ENCODE measurements at places on chromosomes 3 and 15. TPM values are rescaled to one million over a fixed set of nuclear protein-coding genes. Genes with fewer than 3 reads are reported as not detected.

- DNase-seq = peak; percentile 78
Measured at GRCh38 chr15:100873029-100873677, 6.5 kb upstream of the ALDH1A3 start.

- DNase-seq = no peak
Measured at GRCh38 chr3:48601622-48601994, 6.5 kb upstream of the COL7A1 start.

- no peak for DNase-seq
Measured at GRCh38 chr15:43283526-43283925, 16.8 kb upstream of the TGM5 start.

DNA sequence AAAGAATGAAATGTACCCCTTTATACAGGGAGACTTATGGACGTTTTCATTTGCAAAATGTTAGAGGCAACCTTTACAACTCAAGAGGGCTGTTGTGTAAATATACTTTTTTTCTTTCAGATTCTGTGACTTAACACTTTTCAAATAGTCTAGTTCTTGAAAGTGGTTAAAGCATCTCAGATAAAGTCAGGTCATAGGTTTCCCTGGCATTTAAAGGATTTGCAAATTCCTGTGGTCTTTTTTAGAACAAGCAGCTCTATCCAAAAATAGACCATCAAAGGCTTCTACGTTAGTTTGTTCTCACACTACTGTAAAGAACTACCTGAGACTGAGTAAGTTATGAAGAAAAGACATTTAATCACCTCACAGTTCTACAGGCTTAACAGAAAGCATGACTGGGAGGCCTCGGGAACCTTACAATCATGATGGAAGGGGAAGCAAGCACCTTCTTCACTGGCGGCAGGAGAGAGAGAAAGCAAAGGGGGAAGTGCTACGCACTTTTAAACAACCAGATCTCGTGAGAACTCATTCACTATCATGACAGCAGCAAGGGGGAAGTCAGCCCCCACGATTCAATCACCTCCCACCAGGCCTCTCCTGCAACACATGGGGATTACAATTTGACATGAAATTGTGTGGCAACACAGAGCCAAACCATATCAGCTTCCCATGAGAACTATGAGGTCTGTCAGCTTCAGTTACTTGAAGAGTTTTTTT lies 23.3 kb upstream of the GABRR3 start:
- no peak for DNase-seq

GRCh38 chr3:94167346-94167745 lies 104.5 kb downstream of the NSUN3 start:
- no peak for DNase-seq

GRCh38 chr3:31919528-31919927 lies 61.5 kb downstream of the OSBPL10 start:
- DNase-seq = no peak

- no peak for DNase-seq
Measured at GRCh38 chr3:149453140-149453805, 21.2 kb upstream of the TM4SF4 start.

DNA sequence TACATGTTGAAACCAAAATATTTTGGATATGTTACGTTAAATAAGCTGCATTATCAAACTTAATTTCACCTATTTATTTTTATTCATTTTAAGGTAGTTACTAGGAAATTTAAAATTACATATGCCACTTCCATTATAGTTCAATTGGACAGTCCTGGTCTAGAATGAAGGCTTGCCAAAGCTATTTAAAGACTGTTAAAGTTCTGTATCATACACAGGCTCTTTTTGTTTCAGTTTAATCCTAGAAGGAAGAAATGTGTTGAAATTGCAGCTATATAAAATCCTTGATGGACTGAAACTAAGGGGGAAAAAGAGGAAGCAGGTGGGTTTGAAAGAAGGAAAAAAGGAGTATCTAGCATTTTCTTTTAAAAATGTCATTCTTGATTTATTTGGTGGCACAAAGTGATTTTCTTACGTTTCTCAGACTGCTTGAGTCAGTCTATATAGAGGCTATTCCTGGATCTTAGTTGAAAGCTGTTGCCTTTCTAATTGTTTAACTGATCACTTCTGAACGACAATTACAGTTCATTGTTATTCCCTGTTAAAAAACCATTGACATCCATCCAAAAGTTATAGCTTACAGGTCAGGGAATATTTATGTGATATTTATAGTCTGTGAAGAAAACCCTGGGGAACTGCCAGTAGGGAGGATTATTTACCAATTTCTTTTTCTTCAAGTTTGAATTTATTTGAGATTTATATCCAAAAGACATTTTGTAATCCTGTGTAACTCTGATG lies 195.0 kb downstream of the RORA start:
- no peak for DNase-seq

DNA sequence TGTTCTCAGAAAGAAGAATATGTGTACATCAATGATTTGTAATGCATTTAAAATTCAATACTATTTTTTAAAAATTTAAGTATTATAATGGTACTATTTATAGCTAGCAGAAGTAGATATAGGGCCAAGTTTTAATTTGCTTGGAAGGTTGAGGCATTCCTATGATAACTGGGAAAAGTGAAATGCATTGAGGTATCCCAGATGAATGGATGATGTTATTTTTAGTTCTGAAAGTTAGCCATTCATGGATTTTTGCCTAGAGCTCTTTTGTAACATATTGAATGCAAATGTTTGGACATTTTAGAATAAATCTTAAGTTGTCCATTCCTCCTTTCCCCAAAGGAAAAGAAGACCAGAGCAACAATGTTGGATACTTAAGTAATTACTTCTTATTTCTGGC lies 47.6 kb downstream of the GAP43 start:
- DNase-seq = no peak

DNA sequence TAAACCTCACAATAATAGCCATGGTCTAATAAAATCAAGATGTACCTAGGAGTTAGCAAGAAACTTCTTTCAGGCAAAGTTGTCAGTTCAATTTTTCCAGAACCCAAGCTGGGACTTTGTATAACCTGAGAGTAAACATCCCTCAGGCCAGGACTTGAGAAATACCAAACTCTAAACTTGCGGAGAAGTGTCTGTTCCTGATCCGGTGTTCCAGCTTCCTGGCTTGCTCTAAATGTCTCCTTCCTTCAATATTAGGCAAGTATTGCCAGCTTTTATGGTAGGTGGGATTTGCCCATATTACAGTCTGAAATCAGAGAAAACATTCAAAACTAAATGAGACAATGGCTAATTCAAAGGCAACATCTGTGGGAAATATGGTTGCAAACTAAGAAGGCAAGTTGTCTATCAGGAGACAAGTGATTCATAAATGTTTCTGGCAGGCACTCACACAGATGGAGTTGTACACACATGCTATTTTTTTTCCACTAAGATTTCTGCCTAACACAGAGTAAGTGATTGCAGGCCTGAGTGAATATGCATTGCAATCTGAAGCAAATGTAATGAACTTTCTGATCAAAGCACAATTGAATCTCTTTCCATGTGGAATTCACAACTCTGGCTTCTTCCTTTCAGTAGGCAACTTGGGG lies 88.3 kb upstream of the COL8A1 start:
- DNase-seq = no peak

DNA sequence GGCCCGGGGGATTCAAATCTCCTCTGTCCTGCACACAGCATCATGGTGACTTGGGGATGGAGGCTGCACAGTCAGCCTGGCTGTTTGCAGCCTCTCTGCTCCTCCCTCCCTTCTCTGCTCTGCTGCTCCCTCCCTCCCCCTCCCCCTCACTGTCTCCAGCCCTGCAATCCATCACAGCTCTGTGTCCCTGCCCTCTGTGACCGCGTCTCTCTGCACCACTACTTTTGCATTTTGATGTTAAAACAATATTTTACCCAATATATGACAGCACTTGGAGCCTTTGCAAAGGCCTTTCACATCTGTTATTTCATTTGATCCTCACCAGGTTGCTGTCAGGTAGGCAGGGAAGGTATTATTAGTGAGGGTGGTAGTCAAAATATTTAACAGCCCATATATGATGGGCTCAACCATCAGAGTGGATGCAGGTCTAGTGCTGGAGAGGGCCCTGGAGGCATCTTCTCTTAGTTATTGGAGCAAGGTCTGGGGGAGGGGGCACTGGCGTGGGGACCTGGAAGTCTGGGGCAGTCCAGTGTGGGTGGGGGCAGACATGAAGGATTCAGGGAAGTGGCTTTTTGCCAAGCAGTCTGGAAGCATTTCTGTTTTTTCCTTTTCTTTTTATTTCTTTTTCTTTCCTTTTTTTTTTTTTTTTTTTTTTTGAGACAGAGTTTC lies 16.3 kb upstream of the VPS8 start:
- DNase-seq = no peak

- DNase-seq = no peak
Measured at GRCh38 chr3:169676925-169677537, 13.5 kb upstream of the MECOM start.

The IMPG2 gene
- 2.4 TPM for total RNA-seq

The TMEM207 gene
- total RNA-seq = not detected

The NAALADL2 gene
- 17.5 TPM for total RNA-seq

The HLTF gene
- total RNA-seq = 99.1 TPM

The ZNF620 gene
- 12.5 TPM for total RNA-seq

The CHRM5 gene
- total RNA-seq = 0.27 TPM

The DZIP3 gene
- total RNA-seq = 52.5 TPM

The PRR20G gene
- not detected for total RNA-seq

All from cerebellum (tissue), 4 donors.